ENCODE measurements at places on chromosomes 16 and 17.

- no peak for DNase-seq
Measured at GRCh38 chr16:4957420-4957719, 760 bp upstream of the SEC14L5 start.

- DNase-seq, result no peak
Measured at GRCh38 chr16:66291833-66292232, 74.7 kb upstream of the CDH5 start.

DNA sequence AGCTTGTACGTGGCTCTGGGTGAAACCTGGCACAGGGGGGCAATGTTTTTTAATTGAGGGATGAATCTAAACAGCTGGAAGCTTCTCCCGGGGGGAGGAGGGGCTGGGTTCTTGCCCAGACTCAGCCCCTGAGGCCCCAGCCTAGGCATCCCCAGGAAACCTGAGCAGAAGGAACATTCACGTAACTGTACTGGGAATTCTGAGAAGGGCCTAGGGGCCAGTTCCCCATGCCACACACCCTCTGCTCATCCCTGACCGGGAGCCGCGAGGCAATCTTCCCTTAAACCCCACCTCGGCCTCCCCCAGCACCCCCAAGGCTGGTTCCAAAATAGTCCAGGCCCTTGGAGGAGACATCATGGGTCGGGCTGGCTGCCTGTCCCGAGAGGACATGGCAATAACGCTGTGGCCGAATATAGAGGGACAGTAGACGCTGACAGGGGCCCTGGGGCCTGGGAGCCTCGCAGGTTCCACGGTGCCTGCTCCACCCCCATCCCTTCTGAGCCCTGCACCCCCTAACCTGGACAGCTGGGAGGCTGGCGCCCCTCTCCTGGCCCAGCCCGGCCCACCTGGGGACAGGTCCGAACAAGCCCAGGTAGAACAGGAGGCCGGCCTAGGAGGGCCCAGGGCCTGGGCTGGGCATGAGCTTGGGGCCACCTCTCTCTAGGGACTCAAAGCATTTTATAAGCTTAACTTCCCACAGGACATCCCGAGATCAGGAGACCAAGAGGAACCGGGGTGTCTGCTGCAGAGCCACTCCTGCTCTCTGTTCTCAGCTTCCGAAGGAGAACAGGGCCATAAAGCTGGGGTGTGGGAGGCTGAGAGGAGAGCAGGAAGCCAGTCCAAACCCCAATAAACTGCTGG lies 83.2 kb upstream of the TOB1 start:
- DNase-seq, result no peak

- no peak for DNase-seq
Measured at GRCh38 chr16:84821728-84822689, 2.2 kb downstream of the CRISPLD2 start.

GRCh38 chr17:67067571-67068482 lies 23.5 kb downstream of the CACNG1 start:
- DNase-seq, result no peak

- DNase-seq, result no peak
Measured at GRCh38 chr16:20300312-20301097, 26.8 kb downstream of the GP2 start.

DNA sequence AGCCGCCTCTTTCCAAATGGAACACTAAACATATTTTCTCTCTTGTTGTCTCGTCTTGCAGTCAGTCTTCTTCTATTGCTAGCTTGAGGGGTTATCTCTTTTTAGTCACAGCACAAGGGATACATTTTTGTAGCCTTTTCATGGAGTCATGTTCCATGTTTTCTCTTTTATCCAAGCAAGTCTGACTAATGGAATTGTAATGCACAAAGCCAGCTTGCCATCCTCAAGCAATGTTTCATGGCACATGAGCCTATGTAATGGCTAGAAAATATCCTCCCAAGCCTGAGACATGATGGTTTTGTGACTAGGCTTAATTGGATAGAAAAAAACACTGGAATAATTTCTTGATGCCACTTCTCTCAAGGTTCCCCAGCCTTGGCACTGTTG lies 414.6 kb upstream of the GOT2 start:
- no peak for DNase-seq

DNA sequence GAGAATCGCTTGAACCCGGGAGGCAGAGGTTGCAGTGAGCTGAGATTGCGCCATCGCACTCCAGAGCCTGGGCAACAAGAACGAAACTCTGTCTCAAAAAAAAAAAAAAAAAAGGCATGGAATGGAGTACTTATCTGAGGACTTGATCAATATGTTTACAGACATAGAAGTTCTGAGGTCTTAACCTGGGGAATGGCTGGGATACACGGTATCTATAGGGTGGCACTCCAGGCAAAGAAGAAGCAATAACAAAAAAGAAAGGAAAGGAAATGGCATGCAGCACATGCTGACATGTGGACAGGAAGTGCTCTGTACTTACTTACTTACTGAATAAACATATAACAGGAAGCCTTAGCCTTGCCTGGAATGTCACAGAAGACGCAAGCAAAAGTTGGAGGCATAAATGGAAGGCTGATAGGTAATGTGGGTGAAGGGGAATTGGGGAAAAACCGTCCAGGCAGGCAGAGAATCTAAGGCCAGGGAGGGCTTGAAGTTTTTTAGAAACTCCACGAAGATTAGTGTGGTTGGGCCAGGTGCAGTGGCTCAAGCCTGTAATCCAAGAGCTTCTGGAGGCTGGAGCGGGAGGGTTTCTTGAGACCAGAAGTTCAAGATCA lies 10.1 kb upstream of the SPOP start:
- no peak for DNase-seq

DNA sequence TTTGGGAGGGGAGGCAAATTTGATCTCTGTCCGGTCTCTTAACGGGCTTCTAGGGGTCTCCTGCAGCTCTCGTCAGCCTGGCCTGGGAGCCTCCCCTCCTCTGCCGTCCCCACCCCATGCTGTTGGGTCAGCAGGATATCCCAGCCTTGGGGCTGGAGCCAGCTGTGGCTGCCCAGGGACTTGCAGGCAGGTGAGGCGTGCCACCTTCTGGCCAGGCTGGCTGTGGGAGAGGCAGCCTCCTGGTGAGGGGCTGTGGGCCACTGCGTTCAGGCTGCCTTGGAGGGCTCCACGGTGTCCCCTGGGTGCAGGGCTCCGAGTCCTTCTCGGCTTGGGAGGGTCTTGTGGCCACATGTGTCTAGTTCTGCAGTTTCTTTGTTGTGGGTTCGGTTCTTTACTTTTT lies 34.6 kb downstream of the TBCD start:
- no peak for DNase-seq
